COLO829 (cell line): ENCODE measurements at places on chromosomes 12 and 14.

DNA sequence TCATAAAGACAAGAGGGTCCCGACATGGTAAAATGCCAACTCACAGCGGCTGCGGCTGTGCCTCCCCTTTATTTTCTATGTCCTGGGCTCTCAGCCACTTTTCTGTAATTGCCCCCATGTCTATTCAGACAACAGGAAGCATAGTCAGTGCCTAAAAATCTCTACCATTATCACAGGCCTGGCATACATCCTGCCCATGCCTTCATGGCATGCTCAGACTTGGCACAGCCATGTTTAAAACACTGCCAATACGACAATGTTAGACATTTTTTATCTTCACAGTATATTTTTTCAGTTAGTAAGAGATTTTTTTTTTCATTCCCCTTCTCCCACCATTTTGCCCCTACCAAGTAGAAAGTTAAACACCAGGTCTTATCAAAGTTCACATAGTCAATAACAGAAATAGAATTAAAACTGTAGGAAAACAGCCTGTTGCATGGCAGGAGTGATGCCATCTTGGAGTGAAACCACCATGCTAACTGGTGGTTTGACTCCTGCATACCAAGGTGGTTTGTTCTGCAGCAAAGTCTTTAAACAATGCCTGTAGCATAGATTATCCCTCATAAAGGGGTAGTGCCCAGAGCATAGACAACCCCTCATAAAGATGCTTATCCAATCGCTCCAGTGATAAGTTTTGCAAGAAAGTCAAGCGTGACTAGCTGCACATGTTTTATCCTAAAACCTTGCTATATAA is 18.9 kb upstream of the CERS5 start:
- DNase-seq, result no peak

DNA sequence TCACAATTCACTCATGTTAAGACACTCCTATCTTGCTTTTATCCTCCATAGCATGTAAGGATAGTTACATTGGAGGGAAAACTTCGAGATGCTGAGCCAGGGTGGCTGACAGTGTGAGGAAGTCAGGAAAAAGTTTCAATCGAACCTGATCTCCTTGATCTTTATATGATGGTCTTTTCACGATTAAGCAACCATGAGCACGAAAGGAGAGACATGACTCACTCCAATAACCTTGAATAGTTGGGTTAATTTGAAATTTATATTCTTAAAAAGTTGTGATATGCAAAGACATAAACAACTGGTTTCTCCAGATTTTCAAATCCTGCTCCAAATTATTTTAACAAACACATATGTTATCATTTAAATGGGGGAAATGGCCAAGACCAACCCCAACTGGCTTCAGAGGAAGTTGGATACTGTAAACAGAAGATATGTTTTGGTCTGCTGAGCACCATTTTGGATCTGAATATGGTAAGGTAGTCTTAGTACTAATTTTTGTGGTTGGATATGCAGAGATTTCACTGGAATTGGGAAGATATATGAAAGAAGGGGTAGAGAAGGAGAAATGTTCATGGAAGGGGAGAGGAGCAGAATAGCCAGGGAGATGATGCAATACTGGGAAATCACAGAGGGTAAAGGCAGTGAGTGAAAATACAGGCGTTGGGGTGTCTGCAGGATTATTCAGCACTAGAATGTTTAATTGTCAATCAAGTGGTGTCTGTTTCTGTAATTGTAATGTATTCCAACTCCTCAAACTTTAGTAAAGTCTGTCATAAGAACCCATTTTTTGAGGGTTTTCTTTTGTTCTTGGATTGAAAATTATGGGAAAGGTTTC is 185.2 kb upstream of the SLC38A2 start:
- no peak for DNase-seq

DNA sequence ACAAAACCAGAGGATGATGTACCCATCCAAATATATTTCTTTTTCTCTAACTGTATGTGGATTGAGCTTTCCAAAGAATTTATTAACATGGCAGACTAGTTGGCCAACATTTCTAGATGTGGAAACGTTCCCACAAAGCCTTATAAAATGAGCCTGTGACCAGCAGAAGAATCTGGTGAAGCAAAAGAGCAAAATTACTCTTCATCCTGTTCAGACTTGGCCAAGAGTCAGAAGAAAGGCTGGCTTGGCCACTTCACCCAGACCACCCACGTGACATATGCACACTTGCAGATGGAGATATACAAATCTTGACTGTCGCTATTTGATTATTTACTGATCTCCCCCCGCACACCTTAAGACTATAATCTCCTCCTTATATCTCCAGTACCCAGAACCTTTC is 96.7 kb downstream of the NUAK1 start:
- DNase-seq, result no peak

DNA sequence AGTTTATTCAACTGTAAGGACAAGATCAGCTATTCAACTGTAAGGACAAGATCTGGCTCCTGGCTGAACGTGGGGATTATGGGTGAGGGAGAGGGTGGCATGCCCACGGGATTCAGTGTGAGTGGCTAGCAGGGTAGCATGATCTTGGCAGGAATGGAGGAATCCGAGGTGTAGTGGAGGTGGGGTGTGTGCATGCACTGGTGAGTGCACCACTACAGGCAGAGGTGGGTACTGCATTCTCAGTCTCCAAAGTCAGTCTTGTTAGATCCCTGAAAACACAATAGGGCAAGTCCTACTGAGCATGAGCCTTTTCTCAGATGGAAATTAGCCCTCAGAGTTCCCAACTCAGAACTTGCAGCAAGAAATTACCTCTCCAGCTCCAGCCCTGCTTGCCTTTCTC is 32.2 kb upstream of the DCD start:
- DNase-seq, result peak; percentile 49

GRCh38 chr12:122111089-122111641 is 32.6 kb downstream of the MLXIP start:
- DNase-seq, result no peak

DNA sequence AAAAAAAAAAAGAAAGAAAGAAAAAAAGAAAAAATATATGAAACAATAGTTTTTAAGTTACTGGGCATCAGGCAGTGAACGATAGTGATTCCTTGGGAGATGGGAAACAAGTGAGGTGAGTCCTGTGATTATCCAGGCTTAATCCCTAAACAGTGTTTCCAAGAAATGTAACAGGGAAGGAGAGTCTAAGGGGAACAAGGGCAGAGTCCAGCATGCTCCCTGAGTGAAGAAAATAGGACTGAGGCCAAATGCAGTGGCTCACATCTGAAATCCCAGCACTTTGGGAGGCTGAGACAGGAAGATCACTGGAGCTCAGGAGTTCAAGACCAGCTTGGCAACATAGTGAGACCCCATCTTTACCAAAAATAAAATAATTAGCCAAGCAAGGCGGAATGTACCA is 40.7 kb downstream of the R3HDM2 start:
- no peak for DNase-seq

GRCh38 chr12:120103371-120103770 is 13.2 kb downstream of the RAB35 start:
- no peak for DNase-seq

DNA sequence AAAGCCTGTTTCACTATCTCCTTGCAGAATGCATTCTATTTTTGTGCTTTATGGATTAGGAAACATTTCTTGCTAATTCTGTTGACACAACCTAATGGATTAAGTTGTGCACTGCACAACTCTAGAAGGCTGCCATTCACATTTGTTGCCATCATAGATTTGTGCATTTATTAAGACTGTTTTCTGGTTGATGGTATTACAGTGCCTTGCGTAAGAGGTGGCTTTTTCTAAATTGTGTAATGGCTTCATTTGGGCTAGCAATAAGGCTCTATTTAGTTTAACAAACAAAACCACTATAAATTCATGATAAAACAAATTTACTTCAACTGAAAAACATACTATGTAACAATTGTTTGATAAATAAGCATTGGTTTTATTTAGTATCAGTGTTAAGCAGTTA is 175.9 kb downstream of the TRHDE start:
- DNase-seq, result no peak

DNA sequence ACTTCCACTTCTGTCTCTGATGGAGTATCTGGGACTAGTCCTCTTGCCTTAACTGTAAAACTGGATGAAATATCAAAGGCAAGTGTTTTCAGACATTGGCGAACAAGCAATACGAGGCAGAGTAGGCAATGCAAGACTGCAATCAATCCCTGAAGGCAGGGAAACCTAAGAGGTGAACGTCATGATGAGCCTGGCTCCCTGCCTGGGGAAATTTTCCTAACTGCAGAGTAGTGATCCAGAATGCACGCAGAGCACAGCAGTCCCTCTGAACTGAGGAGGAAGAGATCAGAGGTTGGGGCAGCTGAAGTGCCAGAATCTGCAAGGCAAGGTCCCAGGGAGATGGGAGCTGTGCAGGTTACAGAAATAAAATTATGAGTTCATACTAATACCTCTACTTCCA is 18.5 kb downstream of the BHLHE41 start:
- DNase-seq, result no peak

DNA sequence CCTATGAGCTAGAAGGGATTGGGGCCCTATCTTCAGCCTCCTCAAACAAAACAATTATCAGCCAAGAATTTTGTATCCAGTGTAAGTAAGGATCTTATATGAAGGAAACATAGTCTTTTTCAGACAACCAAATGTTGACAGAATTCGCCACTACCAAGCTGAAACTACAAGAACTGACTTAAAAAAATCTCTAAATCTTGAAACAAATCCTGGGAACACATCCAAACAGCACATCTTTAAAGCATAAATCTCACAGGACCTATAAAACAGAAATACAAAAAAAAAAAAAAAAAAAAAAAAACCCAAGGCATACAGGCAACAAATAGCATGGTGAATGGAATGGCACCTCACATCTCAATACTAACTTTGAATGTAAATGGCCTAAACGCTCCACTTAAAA is 41.3 kb upstream of the LMNTD1 start:
- DNase-seq, result no peak

DNA sequence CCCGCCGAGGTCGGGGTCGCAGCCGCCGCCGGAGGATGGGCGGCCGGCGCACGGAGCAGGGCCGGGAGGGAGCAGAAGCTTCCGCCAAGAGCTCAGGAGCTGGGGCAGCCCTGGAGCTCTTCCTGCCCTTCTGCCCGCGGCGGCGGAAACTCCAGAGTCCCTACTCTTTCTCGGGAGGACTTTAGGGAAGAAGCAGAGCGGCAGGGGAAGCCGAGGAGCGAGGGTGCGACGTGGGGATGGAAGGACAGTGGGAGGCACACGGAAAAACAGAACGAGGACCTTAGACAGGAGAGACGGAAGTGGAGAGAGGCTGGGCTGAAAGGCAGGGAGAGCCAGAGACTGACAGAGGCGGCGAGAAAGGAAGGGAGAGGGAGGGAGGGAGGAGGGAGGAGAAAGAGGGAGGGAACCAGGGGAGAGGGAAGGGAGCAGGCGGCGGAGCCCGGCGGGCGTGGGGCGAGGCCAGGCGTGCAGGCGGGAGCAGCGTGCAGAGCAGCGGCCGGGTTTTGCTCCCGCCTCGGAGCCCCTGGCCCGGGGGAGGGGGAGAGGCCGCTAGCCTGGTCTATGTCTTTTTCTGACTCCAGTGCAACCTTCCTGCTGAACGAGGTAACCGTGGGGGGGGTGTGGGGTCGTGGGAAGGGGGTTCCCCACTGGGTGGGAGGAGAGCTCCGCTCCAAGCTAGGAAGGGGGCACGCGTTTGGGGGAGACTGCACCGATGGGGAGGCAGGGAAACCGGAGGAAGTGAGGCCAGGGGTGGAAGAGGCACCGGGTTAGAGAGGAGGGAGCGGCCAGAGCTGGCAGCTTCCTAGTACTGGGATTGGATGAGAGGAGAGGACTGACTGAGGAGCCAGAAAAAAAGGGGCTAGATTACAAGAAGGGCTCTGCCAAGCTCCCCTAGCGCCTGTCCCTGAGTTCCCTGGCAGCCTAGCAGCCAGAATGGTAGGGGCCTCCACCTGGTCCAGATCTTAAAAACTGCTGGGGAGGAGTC is 2.9 kb upstream of the CACNB3 start:
- DNase-seq, result peak; percentile 70

DNA sequence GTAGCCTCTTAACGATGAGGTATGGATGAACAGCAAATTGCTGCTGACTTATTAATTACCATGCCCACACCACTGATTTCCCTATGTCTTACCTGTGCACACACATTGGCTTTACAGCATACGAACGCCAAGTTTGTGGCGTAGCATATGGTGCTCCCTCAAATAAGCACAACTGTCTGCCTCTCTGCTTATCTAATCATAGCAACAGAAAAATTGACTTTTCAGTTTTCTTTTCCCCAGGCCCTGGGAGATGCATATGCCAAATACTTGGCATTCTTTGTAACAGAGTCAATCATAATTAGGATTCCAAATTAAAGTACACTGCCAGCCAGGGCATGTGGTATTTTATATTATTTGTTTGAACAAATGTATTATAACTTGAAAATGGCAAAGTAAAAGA is 625.5 kb downstream of the DIO2 start:
- no peak for DNase-seq

DNA sequence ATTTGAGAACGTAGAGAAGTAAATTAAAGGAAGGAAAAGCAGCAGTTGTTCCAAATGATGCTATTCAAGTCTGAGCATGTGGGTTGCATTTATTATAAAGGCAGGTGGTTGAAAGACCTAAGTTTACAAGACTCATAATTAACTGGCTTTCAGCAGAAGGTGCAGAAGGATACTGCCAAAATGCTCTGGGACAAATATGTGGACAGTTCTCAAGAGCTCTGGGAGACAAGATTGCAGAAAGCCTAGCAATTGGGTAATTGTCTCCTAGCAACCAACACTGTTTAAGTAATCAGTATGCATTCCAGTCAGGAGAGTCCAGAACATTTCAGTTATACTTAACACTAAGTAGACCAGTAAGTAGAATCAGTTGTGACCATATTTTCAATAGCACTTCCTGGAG is 131.5 kb downstream of the GPR135 start:
- DNase-seq, result no peak
